ENCODE measurements at places on chromosomes 4 and X. TPM values are rescaled to one million over a fixed set of nuclear protein-coding genes. Genes with fewer than 3 reads are reported as not detected.

GRCh38 chr4:74123065-74123728 lies 24.2 kb upstream of the CXCL2 start:
- H3K4me3 ChIP-seq: no peak overlapping the region
- DNase-seq: no peak
- H3K36me3 ChIP-seq: no peaks in the 10 kb centered on the region

- no peaks in the 10 kb centered on the region for H3K4me1 ChIP-seq
- H3K36me3 ChIP-seq: no peaks in the 10 kb centered on the region
- H3K4me3 ChIP-seq: no peak overlapping the region
- DNase-seq: no peak
- no peak overlapping the region for H3K27ac ChIP-seq
- H3K27me3 ChIP-seq: no peaks in the 10 kb centered on the region
These were observed 406.1 kb downstream of the IQCM start for GRCh38 chr4:149409555-149409962.

DNA sequence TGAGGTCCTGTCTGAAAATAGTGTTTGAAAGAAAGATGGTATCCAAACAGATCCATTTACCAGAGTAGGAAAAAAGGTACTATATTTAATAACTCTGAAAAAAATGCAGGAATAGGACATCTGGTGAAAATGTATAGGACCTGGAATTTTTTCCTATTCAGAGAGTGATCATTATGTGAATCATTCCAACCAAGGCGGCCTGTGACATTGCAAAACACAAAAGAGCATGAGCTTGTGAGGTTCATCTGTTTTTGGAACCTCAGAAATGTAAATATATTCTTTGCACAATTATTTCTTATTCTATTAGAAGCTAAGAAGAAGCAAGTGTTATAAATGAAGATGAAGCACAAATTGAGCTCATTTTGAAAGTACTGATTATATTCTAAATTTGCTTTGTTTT lies 2.0 kb downstream of the C4orf51 start:
- no peak overlapping the region for H3K27ac ChIP-seq
- H3K27me3 ChIP-seq: peaks cover 9% of the 10 kb centered on the region
- DNase-seq: no peak
- no peaks in the 10 kb centered on the region for H3K36me3 ChIP-seq
- no peak overlapping the region for H3K4me3 ChIP-seq

DNA sequence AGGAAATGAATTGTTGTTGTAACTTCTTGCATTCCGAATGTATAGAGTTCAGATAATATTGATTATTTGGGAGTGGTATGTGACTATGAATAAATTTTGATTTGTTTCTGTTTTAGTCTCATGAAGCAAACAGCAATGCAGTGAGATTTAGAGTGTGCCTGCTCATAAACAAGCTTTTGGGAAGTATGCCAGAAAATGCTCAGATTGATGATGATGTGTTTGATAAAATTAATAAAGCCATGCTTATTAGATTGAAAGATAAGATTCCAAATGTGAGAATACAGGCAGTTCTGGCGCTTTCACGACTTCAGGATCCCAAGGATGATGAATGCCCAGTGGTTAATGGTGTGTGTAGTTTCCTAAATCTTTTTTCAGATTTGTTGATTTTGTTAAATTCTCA lies 2.0 kb downstream of the NCAPG start:
- H3K36me3 ChIP-seq: peaks cover 42% of the 10 kb centered on the region
- peaks cover 2% of the 10 kb centered on the region for H3K27me3 ChIP-seq
- no peak for DNase-seq
- H3K4me3 ChIP-seq: peak overlapping the region; percentile 97
- peaks cover 49% of the 10 kb centered on the region for H3K4me1 ChIP-seq
- peak overlapping the region; percentile 22 for H3K27ac ChIP-seq

DNA sequence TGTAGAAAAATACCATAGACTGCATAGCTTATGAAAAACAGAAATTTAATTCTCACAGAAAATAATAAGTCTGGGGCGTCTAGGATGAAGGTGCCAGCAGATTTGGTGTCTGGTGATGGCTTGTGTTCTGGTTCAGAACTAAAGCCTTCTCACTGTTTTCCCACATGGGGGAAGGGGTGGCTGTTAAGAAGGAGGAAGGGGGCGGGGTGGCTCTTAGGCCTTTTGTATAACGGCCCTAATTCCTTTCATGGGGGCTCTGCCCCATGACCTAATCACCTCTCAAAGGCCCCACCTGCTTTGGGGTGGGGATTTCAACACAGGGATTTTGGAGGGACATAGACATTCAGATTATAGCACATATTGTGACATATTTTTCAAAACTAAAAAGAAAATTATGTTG lies 173.2 kb upstream of the TECRL start:
- no peaks in the 10 kb centered on the region for H3K27me3 ChIP-seq
- no peaks in the 10 kb centered on the region for H3K4me1 ChIP-seq
- H3K36me3 ChIP-seq: no peaks in the 10 kb centered on the region
- H3K27ac ChIP-seq: no peak overlapping the region
- no peak overlapping the region for H3K4me3 ChIP-seq

- no peak overlapping the region for H3K27ac ChIP-seq
- peaks cover 3% of the 10 kb centered on the region for H3K27me3 ChIP-seq
- no peak overlapping the region for H3K4me3 ChIP-seq
- DNase-seq: no peak
These were observed 36.9 kb downstream of the GPAT3 start for GRCh38 chr4:83572848-83573247.

DNA sequence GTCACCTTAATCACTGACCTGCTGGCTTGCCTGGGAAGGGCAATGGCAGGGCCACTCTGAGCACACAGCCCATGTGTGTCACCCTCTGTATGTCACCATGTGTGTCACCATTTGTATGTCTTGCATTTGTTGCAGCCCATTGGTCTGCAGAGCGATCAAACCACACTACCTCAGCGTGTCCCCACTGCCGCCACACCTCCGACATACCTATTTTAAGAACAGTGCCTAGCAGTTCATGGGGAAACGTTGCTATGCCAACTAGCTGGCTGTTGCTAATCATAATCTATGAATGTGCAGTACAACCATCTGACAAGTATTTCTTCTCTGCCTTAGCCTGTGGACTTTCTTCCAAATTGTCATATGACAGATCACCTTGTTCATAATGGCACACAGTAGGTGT lies 8.0 kb upstream of the CRMP1 start:
- peaks cover 9% of the 10 kb centered on the region for H3K27me3 ChIP-seq
- no peak for DNase-seq
- no peaks in the 10 kb centered on the region for H3K36me3 ChIP-seq
- no peak overlapping the region for H3K4me3 ChIP-seq

DNA sequence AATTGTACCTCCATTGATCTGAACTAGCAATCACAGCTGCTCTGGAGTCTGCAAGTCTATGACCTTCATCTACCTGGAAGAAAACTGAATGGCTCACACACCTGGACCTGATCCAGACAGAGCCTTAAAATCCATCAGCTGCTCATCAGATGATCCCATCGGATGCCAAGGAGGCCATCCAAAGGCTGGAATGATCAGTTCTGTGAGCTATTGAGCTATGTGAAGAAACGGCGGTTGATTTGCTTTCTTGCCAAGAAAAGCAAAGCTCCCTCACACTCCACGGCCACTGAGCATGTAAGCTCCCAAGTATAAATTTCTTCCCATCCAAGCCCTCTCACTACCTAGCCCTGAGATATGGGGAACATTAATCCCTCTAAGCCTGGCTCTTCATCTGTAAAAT lies 63.1 kb downstream of the RELL1 start:
- H3K27ac ChIP-seq: no peak overlapping the region
- H3K27me3 ChIP-seq: no peaks in the 10 kb centered on the region
- H3K4me3 ChIP-seq: no peak overlapping the region
- peaks cover 38% of the 10 kb centered on the region for H3K36me3 ChIP-seq
- DNase-seq: no peak
- H3K4me1 ChIP-seq: no peaks in the 10 kb centered on the region

DNA sequence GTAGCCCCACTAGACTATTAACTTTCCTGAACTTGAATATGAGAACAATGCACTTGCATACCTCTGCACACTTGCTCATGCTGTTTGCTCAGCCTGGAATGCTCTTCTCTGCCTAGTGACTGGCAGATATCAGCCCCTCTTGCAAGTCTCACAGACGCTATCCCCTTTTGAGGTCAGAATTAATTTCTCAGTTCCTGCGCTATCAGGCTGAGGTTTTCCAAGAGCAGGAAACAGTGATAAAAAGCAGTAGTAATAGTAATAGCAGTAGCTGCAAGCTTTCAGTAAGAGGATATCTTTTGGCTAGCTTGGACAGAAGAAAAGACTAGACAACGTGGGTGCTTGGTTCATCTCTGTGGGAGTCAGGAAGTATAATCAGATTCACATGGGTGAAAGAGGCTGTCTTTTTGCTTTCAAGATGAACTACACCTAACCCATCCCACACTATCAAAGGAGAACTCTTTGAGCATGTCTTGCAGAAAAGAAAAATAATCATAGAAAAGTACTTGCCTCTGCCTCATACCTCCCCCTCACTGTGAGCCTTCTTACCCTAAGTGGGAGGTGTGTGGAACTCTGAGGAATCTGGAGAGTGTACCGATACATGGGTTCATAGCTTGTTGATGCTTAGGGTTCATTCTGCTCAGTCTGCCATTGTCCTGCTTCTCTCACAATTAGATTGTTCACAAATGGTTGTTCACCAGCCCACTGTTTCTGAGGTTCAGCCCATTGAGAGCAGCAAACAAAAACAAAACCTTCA lies 11.3 kb upstream of the DRP2 start:
- H3K4me1 ChIP-seq: peaks cover 11% of the 10 kb centered on the region
- no peaks in the 10 kb centered on the region for H3K36me3 ChIP-seq
- no peak overlapping the region for H3K4me3 ChIP-seq
- H3K27me3 ChIP-seq: no peaks in the 10 kb centered on the region
- peak overlapping the region; percentile 14 for H3K27ac ChIP-seq
- no peak for DNase-seq

DNA sequence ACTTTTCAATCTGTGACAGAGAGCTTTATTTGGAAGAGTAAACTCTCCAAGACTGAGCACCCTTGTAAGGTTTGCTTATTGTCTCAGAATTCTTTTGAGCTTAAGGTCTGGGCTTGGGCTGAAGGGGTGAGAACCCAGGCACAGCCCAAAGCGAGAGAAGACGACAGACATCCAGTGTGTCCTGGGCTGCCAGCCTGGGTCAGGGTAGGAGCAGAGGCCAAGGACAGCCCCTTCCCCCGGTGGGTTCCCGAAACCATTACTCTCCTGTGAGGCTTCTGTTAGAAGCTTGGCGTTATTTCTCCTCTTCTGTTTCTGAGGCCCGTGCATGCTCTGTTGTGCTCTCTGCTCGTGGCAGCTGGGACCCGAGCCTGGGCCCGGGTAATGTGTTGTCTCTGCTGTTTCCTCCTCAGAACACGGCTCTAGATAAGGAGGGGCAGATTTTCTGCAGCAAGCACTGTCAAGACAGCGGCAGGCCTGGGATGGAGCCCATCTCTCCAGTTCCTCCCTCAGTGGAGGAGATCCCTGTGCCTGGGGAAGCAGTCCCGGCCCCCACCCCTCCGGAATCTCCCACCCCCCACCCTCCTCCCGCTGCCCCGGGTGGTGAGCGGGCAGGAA lies 177.5 kb downstream of the DCLK2 start:
- no peak for DNase-seq
- H3K4me3 ChIP-seq: no peak overlapping the region
- H3K36me3 ChIP-seq: no peaks in the 10 kb centered on the region

- H3K4me3 ChIP-seq: no peak overlapping the region
- DNase-seq: no peak
- H3K4me1 ChIP-seq: peaks cover 7% of the 10 kb centered on the region
- H3K27me3 ChIP-seq: peaks cover 4% of the 10 kb centered on the region
- H3K36me3 ChIP-seq: no peaks in the 10 kb centered on the region
- H3K27ac ChIP-seq: no peak overlapping the region
These were observed 98.9 kb downstream of the ATXN3L start for GRCh38 chrX:13220916-13221315.

DNA sequence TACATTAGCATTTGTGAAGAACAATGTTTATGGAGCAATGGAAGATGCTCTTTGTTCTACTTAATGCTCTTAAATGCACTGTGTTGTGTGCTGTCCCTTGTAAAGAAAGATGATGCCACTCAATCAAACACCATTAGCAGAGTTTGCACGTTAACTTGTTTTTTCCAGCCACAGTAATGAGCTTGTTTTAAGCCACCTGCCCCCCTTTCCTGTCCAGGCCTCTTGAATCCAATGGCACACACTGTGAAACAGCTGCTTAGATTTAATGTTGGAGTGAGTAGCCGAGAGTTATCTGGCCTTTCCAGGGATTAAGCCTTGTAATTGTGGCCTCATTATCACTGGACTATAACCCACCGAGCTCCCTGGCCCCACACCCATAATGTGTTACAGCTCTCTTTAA lies 86.0 kb downstream of the PAK3 start:
- no peaks in the 10 kb centered on the region for H3K4me1 ChIP-seq
- no peak for DNase-seq
- H3K27ac ChIP-seq: no peak overlapping the region
- H3K27me3 ChIP-seq: peaks cover 2% of the 10 kb centered on the region
- H3K4me3 ChIP-seq: no peak overlapping the region
- no peaks in the 10 kb centered on the region for H3K36me3 ChIP-seq

DNA sequence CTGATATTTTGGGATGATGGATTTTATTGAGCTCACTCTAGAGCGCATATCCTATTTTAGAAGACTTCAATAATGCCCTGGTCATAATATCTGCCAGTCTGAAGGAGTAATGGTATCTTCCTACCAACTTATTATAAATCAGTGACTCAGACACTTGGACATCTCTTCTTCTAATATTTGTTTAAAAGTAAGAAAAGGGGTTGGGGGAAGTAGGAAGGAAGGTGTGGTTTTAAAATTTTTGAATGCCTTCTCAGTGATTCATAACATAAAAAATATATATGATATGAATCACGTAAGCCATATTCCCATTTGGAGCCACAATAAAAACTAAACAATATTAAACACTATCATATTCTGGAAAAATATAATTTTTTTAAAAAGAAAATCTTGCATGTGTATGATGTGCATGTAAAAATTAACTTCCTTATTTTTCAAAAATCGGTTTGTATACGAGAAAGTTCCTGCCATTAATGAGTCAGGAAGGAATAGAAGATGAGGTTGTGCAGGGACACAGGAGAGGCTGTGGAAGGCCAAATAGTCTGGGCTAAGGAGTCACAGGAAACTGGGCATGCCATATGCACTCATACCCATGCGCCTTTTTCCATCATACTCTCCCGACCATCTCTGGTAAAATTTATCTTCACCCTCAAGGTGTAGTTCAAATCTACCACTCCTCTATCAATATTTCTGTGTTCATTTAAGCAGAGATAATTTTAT lies 286.5 kb downstream of the EPHA5 start:
- DNase-seq: no peak
- H3K4me3 ChIP-seq: no peak overlapping the region
- H3K36me3 ChIP-seq: no peaks in the 10 kb centered on the region
- no peak overlapping the region for H3K27ac ChIP-seq

DNA sequence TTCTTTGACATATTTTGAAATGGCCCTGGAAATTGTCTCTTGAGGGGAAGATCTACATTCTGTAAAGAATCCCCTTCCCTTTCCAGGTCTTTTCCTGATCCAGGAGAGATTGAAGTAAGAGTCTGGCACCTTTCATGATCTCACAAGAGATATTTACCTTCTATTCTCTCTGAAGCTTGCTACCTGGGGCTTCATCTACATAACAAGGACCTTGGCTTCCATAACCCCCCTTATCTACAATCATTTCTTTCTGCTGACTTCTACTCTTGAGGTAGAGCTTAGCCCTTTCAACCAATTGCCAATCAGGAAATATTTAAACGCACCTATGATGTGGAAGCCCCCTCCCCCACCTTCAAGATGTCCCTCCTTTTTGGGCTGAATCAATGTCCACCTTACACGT lies 383.7 kb upstream of the MAGEB18 start:
- H3K4me3 ChIP-seq: no peak overlapping the region
- H3K27me3 ChIP-seq: no peaks in the 10 kb centered on the region
- no peak for DNase-seq
- no peaks in the 10 kb centered on the region for H3K36me3 ChIP-seq
- no peaks in the 10 kb centered on the region for H3K4me1 ChIP-seq

Gene LRIT3
- total RNA-seq: 0.09 TPM

Gene CSN1S1
- not detected for total RNA-seq

Gene SPANXA1
- not detected for total RNA-seq

Gene S100G
- total RNA-seq: not detected

Gene CXCR3
- total RNA-seq: 35.2 TPM
